ENCODE measurements at places on chromosomes 4 and X. TPM values are rescaled to one million over a fixed set of nuclear protein-coding genes. Genes with fewer than 3 reads are reported as not detected.

- H3K4me1 ChIP-seq: no peaks in the 10 kb centered on the region
- H3K36me3 ChIP-seq: no peaks in the 10 kb centered on the region
- no peak overlapping the region for H3K27ac ChIP-seq
- no peaks in the 10 kb centered on the region for H3K27me3 ChIP-seq
- H3K4me3 ChIP-seq: no peak overlapping the region
Measured at GRCh38 chr4:60805500-60806313, 394.4 kb upstream of the ADGRL3 start.

GRCh38 chr4:128776794-128777216 lies 32.7 kb upstream of the JADE1 start:
- H3K4me1 ChIP-seq: peaks cover 12% of the 10 kb centered on the region
- peak; percentile 89 for DNase-seq
- H3K36me3 ChIP-seq: no peaks in the 10 kb centered on the region
- no peaks in the 10 kb centered on the region for H3K27me3 ChIP-seq
- H3K4me3 ChIP-seq: no peak overlapping the region

GRCh38 chr4:185119927-185120630 lies 23.0 kb upstream of the SLC25A4 start:
- DNase-seq: no peak
- H3K4me1 ChIP-seq: no peaks in the 10 kb centered on the region
- no peaks in the 10 kb centered on the region for H3K36me3 ChIP-seq
- peaks cover 13% of the 10 kb centered on the region for H3K27me3 ChIP-seq
- no peak overlapping the region for H3K27ac ChIP-seq

Gene RAB41
- total RNA-seq: not detected

GRCh38 chr4:74054483-74055047 lies 16.1 kb upstream of the CXCL3 start:
- DNase-seq: no peak
- H3K27me3 ChIP-seq: no peaks in the 10 kb centered on the region
- peaks cover 10% of the 10 kb centered on the region for H3K4me1 ChIP-seq
- no peak overlapping the region for H3K27ac ChIP-seq

- no peak overlapping the region for H3K4me3 ChIP-seq
- H3K27me3 ChIP-seq: no peaks in the 10 kb centered on the region
- peaks cover 9% of the 10 kb centered on the region for H3K4me1 ChIP-seq
- no peaks in the 10 kb centered on the region for H3K36me3 ChIP-seq
- DNase-seq: peak; percentile 51
Measured at GRCh38 chrX:13223868-13224567, 95.8 kb downstream of the ATXN3L start.

GRCh38 chr4:139655116-139655515 lies 10.5 kb upstream of the MGST2 start:
- no peak for DNase-seq
- H3K36me3 ChIP-seq: no peaks in the 10 kb centered on the region
- H3K4me1 ChIP-seq: peaks cover 12% of the 10 kb centered on the region
- no peak overlapping the region for H3K4me3 ChIP-seq

- H3K36me3 ChIP-seq: no peaks in the 10 kb centered on the region
- H3K27me3 ChIP-seq: no peaks in the 10 kb centered on the region
- no peak for DNase-seq
- no peak overlapping the region for H3K27ac ChIP-seq
- peaks cover 9% of the 10 kb centered on the region for H3K4me1 ChIP-seq
Measured at GRCh38 chrX:130120321-130120731, 10.0 kb upstream of the ELF4 start.

DNA sequence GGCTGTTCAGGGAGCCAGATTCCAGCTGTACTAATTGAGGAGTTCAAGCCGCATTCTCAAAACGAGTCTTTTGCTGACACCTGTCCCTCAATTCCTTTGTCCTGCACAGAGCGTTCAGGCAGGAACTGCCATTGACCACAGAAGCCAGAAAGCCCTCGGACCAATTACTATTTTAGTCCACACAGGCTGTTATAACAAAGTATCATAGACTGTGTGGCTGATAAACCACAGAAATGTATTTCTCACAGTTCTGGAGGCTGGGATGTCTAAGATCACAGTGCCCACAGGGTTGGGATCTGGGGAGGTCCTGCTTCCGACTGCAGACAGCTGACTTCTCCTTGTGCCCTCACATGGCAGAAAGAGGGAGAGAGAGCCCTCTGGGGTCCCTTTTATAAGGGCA lies 119.8 kb upstream of the ATP6AP2 start:
- H3K27ac ChIP-seq: no peak overlapping the region
- H3K4me3 ChIP-seq: no peak overlapping the region
- H3K27me3 ChIP-seq: peaks cover 60% of the 10 kb centered on the region
- H3K36me3 ChIP-seq: no peaks in the 10 kb centered on the region
- no peaks in the 10 kb centered on the region for H3K4me1 ChIP-seq
- no peak for DNase-seq

GRCh38 chr4:108045687-108046024 lies 56.0 kb downstream of the HADH start:
- no peaks in the 10 kb centered on the region for H3K27me3 ChIP-seq
- H3K4me3 ChIP-seq: no peak overlapping the region
- peaks cover 7% of the 10 kb centered on the region for H3K4me1 ChIP-seq
- DNase-seq: no peak
- H3K36me3 ChIP-seq: no peaks in the 10 kb centered on the region

Gene RAB28
- 12.3 TPM for total RNA-seq

DNA sequence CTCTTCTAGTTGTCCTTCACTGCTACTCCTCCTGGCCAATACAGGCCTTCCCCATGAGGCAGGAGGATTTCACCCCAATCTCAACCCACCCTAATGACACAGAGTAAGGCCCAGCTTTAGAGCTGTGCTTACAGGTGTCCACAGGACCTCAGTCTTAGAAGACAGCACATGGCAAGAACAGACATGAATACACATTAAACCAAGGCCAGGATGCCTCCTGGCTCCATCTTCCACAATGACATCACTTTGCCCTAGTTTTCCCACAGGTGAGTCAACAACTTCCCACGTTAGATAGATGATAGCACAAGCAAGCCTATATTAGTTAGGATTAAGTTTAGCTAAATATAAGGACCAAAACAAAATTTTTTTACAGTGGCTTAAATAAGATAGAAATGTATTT lies 63.8 kb upstream of the NOCT start:
- no peaks in the 10 kb centered on the region for H3K27me3 ChIP-seq
- H3K27ac ChIP-seq: no peak overlapping the region
- no peaks in the 10 kb centered on the region for H3K36me3 ChIP-seq
- DNase-seq: no peak
- no peak overlapping the region for H3K4me3 ChIP-seq

DNA sequence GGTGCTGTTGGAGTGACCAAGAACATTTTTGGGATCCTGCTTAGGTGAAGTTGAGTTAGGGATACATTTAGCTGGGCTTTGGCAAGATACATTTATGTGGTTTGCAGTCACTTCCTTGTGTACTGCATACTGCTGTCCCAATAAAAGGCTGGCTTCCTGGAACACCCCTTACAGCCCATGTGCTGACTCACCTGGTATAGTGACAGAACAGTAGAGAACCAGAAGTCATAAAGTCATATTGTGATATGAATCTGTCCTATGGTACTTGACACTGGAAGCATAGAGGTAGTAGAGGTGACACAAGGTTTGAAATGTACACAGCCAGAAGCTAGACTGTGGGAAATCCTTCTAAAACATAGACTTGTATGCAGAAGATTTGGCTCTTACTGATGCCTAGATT lies 55.3 kb upstream of the SLC25A43 start:
- no peak overlapping the region for H3K27ac ChIP-seq
- no peaks in the 10 kb centered on the region for H3K4me1 ChIP-seq
- no peaks in the 10 kb centered on the region for H3K36me3 ChIP-seq
- no peak overlapping the region for H3K4me3 ChIP-seq
- no peak for DNase-seq
- H3K27me3 ChIP-seq: peaks cover 3% of the 10 kb centered on the region

DNA sequence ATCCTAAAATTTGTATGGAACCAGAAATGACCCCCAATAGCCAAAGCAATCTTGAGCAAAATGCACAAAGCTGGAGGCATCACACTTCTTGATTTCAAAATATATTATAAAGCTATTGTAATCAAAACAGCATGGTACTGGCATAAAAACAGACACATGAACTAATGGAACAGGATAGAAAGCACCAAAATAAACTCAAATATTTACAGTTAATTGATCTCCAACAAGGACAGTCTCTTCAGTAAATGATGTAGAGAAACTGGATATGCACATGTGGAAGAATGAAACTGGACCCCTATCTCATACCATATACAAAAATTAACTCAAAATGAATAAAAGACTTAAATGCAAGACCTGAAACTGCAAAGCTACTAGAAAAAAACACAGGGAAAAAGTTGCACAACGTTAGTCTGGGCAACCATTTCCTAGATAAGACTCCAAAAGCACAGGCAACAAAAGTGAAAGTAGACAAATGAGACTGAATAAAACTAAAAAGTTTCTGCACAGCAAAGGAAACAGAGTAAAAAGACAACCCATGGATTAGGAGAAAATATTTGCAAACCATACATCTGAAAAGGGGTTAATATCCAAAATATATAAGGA lies 64.9 kb downstream of the CD99L2 start:
- no peak for DNase-seq
- no peaks in the 10 kb centered on the region for H3K27me3 ChIP-seq
- no peaks in the 10 kb centered on the region for H3K4me1 ChIP-seq

GRCh38 chr4:24472161-24472510 lies 112.2 kb downstream of the DHX15 start:
- H3K27ac ChIP-seq: no peak overlapping the region
- H3K4me1 ChIP-seq: peaks cover 16% of the 10 kb centered on the region
- peaks cover 30% of the 10 kb centered on the region for H3K27me3 ChIP-seq
- DNase-seq: no peak

All from osteoblast (primary cell).